Stimulated activated CD4-positive, alpha-beta T cell treated with anti-CD3 and anti-CD28 coated beads, TNF-alpha, amount 100 ng/mL, for 24 hours (primary cell): ENCODE measurements at places on chromosomes 11 and 22.

- no peak for DNase-seq
These were observed 80.5 kb upstream of the GDPD4 start for GRCh38 chr11:77381729-77382665.

DNA sequence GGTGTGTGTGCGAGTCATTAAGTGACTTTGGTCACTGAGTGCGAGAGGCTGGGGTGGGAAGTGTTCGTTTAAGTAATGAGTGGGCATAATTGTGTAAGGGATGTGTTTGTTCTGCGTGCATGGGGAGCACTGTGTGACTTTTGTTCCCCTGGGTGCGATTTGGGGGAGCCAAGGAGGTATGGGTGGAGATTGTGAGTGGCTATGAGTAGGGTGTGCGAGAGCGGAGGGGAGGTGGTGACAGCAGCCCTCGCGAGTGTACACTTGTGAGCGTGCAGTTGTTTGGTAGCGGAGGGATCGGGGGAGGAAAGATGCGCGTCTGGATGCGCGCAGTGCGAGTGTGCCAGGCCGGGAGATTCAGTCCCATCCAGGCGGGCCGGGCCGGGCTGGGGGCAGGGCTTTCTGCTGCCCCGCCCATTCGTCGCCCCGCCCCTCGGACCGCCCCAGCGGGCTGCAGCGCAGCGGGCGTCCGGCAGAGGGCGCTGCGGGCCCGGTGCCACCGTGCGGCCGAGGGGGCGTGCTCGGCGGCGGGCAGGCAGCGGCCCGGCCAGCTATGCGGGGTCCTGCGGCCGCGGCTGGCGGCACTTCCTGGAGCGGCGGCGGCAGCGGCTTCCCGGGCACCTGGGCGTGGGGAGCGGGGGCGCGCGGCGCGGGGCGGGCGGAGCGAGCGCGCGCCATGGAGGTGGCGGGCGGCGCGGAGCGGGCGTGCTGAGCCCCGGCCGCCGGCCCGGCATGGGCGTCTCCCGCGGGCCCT, at the start of gene DGKZ:
Gene DGKZ (plus strand): TSS at position 578 of the 751 bp plus-strand sequence. CDS start 197 bp downstream, outside the sequence.
- peak; percentile 85 for DNase-seq

DNA sequence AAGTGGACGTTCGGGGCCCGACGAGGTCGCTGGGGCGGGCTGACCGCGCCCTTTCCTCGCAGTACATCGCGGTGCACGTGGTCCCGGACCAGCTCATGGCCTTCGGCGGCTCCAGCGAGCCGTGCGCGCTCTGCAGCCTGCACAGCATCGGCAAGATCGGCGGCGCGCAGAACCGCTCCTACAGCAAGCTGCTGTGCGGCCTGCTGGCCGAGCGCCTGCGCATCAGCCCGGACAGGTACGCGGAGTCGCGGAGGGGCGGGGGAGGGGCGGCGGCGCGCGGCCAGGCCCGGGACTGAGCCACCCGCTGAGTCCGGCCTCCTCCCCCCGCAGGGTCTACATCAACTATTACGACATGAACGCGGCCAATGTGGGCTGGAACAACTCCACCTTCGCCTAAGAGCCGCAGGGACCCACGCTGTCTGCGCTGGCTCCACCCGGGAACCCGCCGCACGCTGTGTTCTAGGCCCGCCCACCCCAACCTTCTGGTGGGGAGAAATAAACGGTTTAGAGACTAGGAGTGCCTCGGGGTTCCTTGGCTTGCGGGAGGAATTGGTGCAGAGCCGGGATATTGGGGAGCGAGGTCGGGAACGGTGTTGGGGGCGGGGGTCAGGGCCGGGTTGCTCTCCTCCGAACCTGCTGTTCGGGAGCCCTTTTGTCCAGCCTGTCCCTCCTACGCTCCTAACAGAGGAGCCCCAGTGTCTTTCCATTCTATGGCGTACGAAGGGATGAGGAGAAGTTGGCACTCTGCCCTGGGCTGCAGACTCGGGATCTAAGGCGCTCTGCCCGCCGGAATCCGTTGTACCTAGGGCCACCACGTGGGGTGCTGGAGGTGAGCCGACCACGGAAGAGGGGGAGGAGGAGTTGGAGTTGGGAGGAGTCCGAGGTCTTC, 771 bp downstream of the MIF start:
- DNase-seq = peak; percentile 76

DNA sequence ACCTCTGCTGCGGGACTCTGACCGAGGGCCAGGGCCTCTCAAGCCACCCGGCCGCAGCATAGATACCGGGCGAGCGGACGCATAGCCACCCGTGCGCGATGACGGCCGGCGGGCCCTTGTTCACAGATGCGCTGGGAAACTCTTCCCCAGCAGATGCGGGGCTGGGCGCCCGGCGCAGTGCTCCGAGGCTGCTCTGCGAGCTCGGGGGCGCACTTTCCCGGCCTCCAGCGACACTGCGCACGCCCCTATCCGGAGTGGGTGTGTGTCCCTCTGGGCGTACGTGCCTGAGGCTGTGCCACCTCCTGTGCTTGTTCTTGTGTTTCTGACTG, 104.7 kb upstream of the E2F8 start:
- DNase-seq = no peak

- no peak for DNase-seq
These were observed 77.4 kb upstream of the WNT7B start for GRCh38 chr22:46054091-46055073.

DNA sequence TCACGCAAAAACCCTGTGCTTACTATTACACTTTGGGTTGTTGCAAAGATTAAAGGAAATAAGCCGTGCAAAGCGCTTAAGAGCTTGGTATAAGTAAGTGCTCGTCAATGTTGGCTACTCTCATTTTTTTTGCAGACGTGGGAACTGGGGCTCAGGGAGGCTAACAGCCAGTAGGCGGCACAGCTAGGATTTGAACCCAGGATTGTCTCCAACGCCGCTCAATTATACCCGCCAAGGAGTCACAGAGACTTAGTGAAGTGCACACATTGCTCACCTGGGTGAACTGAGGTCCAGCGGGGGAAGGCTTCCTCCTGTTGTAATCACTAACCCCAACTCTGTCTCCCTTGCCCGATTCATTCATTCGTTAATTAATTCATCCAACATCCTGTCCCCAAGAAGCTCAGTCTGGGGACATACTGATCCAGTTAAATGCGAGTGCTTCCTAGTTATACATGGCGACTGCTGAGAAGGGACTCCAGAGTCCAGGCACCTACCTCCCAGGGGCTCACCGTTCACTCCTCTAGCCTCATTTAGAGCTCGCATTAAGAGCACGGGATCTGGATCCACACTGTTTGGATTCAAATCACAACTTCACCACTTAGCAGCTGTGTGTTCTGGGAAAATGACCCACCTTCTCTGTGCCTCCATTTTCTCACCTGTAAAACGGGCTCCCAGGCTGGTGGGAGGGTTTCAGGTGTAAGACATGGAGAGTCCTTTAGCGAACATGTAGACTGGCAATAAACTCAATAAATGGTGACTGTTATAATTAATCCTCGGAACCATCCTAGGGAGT, 838 bp upstream of the MTFP1 start:
- no peak for DNase-seq

- DNase-seq = no peak
These were observed 61.7 kb upstream of the CHRNA10 start for GRCh38 chr11:3732671-3733436.

DNA sequence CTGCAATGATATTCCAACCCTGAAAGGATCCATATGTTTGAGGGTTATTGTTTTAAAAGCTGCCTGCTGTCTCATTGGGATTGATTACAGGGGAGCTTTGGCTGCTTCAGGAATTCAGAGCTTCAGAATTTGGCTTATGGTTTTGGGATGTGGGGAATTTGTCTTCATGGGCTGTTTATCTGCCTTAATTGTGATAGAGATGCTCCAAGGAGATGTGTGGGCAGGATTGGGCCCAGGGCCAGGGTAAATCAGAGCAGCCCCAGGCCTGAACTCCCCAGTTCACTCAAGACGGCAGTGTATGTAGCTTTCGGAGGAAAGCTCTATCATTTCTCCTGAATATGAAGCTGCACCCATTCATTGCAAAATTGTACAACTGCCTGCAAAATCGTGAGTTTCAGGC, 88.5 kb downstream of the ALX4 start:
- DNase-seq = no peak

DNA sequence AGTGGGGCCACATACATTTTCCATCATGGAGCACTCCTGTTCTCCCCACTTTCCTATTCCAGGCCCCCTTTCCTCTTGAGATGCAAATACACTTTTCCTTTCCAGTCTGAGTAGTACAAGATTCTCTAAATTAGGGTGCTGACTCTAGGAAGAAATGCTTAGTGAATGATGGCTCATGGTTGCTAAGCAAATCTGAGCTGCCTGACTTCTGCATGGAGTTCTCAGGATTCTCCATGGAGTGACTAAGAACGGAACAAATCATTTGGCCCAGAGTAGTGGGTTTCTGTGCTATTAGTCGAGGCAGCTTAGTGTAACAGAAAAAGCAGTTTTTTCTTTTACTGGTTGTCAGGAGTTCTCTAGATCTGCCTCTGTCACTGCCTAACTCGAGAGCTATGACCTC, 65.4 kb upstream of the NTM start:
- no peak for DNase-seq

DNA sequence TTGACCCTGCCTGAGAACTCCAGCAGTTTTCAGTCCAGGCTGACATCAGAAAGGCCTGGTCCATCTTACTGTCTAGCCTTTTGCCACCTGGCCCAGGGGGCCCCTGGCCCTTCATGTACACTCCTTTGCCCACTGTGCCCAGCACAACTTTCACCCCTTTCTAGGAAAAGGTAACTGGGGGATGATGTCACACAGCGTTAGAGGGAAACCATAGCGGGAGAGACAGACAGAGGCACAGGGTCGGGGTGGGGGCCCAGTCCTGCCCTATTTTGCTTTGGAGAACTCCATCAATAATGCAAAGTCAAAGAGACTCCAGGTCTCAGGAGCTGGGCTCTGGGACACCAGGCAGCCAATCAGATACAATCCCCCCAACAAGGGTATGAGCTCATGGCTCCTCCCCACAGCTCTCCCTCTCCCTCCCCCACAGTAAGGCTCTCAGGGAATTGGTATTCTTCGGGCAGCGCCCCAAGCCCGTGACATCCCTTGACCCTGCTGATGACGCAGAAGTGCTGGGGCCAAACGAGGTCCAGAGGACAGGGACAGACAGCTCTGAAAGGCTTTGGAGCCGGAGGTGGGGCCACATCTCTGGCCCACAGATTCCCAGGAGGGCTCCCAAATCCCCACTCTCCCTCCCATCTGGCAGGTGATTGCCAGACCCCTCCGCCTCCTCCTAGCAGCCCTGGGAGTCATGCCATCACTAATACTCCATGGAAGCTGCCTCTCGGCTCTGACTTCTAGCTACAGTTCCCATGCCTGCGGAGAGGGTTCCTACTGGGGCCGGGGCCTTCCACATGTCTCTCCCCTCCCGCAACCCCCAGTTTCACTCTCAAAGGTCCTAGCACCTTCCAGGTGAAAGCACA, 5.9 kb downstream of the USP2 start:
- DNase-seq = no peak

DNA sequence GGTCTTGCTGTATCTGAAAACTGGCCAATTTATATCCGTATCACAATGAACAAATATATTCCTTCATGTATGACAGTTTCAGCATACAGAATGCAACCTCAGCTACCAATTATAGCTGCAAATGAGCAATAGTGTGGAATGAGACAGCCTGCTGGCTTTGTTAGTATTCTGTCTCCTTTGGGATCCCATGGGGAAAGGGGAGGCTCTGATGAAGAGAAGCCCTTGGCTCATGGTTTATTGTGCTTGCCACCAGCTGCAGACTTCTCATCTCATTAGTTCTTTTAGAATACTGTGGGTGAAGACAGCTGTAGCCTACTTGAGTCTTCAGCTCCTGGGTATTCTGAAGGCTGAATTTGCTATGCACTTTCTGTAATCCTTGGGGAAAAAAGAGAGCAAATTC, 42.4 kb downstream of the PITPNB start:
- DNase-seq = no peak

GRCh38 chr11:6413791-6414201, 5.1 kb downstream of the APBB1 start:
- peak; percentile 44 for DNase-seq

GRCh38 chr11:132464003-132464342, 1068.3 kb downstream of the OPCML start:
- DNase-seq = no peak

- no peak for DNase-seq
These were observed 485.5 kb downstream of the TMEM135 start for GRCh38 chr11:87523276-87523675.

- no peak for DNase-seq
These were observed 187.2 kb downstream of the SPON1 start for GRCh38 chr11:14149683-14150082.
